Gastrocnemius medialis (tissue), 4 donors: ENCODE measurements at places on chromosomes 3 and 15. TPM values are rescaled to one million over a fixed set of nuclear protein-coding genes. Genes with fewer than 3 reads are reported as not detected.

DNA sequence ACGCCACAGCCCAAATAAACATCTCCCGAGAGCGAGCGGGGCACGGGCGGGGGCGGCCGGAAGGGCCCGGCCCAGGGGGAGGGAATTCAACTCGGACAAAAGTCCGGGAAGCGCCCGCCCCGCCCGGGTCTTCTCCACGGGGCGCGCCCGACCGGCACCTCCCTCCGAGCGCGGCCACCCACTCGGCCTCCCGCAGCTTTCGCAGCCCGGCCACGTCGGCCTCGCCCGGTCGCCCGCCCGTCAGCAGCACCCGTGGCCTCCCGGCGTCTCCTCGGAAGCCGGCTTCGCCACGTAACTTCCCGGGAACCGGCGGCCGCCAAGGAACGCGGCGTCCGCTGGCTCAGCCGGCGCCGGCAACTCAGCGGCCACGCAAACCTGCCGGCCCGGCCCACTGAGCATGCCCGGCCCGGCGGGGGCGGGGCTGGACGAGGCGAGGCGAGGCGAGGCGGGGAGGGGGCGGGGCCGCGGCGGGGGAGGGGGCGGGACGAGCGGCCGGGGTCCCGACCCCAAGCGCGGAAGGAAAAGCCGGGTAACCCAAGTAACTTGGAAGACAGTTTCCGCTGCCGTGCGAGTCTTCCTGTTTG, at the start of gene TJP1:
Gene TJP1 (minus strand): TSS at position 369 of the 584 bp plus-strand sequence. CDS start 440 bp downstream, outside the sequence.
- peak; percentile 47 for DNase-seq

Gene C3orf85
- not detected for total RNA-seq

DNA sequence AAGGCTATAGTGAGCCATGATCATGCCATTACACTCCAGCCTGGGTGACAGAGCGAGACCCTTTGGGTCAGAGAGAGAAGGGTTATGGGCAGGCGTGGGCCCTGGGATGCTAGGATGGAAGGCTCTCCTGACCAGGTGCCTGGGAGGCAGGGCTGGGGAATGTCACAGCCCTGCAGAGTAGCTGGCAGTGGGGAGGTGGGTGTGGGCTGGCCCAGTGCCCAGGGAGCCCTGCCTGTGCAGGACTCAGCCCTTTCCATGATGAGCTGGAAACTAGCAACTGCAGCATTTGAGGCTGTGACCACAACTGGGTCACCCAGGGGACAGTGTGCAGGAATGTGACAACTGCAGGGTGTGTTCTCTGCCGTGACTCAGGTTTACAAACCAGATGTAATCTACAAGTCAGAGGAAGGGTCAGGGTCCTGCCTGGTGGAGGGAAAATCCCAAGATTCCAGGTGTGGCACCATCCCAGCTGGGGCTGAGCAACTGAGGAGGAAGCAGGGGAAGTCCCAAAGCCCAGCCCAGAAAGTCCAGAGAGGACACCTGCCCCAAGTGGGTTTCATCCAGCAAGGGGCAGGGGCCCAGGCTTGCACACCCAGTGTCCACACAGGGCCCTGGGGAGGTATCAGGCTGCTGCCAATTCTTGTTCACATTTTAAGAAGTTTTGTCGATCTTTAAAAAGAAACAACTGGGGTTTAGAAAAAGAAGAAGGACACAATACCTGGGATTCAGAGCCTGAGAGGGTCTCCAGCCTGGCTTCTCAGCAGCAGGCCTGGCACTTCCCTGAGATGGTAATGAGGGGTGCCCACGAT, 45.5 kb downstream of the SLC28A1 start:
- DNase-seq = no peak

DNA sequence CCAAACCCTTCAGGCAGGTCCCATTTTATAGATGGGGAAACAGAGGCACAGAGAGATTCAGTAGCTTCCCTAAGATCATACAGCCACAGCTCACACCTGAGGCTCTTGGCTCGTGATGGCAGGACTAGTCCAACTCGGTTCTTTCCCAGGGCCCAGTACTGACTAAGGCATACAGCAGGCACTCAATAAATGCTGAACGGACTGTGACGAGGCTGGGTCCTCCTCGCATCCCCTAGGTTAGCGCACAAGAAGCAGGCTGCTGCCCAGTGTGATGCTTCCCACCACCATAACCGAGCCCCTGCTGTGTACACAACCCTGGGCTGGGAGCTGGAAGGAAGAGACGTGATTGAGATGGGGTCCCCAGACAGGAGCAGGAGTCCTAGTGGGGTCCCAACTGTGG, 24.9 kb downstream of the PLXND1 start:
- no peak for DNase-seq

DNA sequence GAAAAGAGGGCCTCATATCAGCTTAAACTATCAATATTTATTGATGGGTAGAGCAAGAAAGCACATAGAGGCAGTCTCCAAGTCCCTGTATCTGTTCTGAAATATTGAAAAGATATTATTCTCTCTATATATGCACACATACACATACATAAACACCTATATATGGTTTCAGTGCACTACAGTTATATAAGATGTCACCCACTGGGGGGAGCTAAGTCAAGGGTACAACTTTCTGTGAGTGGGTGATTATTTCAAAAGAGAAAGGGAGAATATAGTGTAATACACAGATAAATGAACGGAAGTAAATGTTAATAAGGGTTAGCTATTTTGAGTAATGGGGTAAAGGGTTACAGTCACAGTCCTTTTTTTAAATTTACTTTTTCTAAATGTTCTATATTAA, 8.8 kb downstream of the SNTN start:
- no peak for DNase-seq

Gene TRIM59
- total RNA-seq = 0.41 TPM

DNA sequence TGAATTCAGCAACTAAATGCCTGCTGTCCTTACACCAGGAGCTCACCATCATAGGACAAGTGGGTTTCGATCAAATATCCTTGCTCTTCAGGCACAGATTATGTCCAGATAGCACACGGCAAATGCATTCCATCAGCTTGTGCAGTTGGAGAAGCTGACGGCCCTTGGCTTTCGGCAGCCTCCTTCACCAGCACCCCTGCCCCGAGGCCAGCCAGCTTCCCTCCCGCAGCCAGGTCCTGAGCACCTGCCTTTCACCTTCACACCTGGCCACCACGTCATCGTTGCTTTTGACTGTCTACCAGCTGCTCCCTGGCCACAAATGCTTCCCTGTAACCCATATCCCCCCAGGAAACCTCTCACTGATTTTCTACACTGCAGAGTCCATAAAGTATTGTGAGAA, 355.5 kb downstream of the OCA2 start:
- no peak for DNase-seq

Gene TLNRD1
- total RNA-seq = 4.5 TPM

- DNase-seq = no peak
Observed at GRCh38 chr3:38038447-38038911, 529 bp upstream of the DLEC1 start.

Gene SCAMP5
- total RNA-seq = not detected
